Fibroblast of skin of back (primary cell): ENCODE measurements at places on chromosomes 7 and 10.

DNA sequence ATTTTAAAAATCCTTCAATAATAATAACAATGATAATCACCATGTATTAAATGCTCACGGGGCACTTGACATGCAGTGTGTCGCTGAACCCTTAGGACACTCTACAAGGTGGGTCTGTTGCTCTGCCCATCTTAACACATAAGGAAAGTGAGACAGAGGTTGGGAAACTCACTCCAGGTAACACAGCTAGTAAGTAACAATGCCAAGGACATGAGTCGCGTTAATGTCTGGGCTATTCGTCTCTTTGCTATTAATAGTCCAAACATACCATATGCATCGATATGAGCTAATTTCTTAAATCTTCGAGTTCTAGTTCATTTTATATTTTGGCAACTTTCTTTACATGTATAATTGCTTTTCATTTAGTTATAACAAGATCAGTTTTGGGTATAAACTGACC lies 79.5 kb downstream of the BEND7 start:
- DNase-seq = peak; percentile 25

DNA sequence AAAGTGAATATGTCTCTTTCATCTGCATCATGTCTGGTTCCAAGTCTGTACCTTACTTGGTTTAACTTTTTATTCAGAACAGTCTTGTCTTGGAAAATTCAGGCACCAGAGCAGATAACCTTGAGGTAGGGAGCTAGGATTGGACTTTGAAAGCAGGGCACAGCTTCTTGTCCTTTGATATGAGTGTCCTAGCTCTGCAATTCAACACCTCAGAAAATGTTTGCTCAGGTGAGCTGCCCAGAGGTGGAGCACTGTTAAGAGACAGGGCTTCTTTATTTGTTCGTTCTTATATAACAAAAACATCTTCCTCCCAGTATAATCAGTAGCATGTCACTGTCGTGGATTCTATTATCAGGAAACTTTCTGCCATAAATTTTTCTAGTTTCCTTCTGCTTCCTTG lies 118.3 kb downstream of the LRRC4 start:
- DNase-seq = no peak

GRCh38 chr10:100858747-100859483 lies 53.8 kb upstream of the SLF2 start:
- DNase-seq = no peak

DNA sequence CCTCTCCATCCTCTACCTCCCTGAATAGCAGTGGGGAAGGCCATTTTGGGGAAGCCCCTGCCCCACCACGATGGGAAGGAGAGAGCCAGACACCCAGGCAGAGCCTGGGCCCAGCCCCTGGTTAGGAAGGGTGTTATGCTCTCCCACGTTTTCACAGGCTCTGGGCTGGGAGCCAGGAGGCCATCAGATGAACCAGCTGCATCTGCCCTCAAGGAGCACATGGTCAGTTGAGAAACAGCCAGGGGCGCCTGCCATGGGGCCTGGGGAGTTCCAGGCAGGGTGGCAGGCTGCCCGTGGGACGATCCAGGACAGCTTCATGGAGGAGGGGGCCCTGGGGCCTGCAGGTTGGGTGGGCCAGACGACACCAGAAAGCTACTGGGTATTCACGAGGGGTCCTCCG lies 47.5 kb downstream of the CAMK2B start:
- DNase-seq = no peak

GRCh38 chr10:29522918-29523317 lies 111.9 kb downstream of the SVIL start:
- DNase-seq = no peak

- DNase-seq = no peak
These were observed 50.4 kb upstream of the PPP2R2D start for GRCh38 chr10:131850383-131850870.

- DNase-seq = peak; percentile 10
These were observed 75.9 kb downstream of the CREB5 start for GRCh38 chr7:28488061-28488791.

DNA sequence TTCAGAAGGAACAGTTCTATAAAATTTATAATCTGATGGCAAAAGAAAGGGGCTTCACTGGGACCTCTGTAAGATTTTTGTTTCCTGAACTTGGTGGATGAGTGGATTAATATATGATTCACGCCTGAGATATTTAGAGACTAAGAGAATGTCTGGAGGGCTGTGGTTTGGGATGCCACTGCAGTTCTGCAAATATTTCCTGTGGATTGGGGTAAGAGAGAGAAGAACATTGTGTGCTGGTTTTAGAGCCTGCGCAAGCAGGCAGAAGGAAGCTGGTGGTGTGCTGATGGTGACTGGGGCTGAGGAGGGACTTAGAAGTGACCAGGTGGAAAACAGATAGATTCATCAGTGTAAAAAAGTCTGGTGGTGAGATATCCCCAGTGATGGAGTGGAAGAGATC lies 87.0 kb downstream of the SUGCT start:
- DNase-seq = peak; percentile 99

DNA sequence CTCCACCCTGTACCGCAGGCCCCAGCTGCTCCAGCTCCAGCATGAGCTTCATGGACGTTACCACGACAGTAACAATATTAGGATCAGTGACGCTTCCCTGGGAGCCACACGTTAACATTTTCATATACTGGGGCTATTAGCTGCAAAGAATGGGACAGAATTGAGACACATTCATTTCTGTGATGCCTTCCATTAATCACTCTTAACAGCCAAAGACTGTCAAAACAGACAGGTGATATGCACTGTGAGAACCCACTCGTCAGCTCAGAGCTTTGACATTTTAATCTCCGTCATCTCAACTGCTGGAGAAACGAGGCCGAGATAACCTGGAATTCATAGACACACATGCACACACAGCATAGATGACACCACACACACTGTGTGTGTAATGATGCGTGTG lies 408.4 kb upstream of the SHH start:
- DNase-seq = no peak

GRCh38 chr7:155538293-155538692 lies 8.1 kb downstream of the CNPY1 start:
- DNase-seq = no peak

GRCh38 chr7:87784424-87784823 lies 91.7 kb downstream of the SLC25A40 start:
- no peak for DNase-seq

DNA sequence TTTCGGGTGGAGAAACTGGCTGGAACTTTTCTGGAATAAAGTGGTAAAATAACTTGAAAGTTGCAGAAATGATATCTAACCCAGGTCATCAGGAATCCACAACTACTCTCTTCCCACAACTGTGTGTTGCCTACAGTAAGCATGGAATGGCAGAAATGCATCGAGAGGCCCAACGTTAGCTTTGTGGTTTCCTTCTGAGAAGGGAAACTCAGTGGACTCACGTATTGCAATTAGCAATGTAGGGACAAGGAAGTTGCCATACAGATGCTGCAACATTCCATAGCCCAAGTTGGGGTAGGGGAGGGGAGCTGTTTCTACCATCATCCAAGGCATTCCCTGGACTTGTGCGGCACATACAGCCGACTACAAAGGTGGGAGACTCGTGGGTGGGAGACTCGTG lies 1.9 kb downstream of the PON1 start:
- peak; percentile 46 for DNase-seq

DNA sequence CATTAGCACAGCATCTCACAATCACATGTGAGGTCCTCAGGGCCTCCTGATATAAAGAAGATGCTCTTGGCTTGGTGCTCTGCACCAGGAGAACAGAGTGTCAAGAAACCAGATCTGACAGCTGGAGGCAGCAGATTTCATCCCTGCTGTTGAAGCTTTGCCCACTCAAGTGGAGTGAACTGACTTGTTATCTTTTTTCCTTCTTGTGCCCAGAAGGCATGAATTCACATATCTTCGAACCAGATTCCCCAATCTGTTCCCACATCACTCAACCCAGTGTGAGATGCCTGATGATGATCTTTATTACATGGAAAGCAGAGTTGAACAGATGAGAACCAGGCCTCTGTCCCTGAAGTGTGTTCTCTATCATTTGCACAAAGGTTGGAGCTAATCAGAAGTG lies 521.0 kb downstream of the SORCS1 start:
- no peak for DNase-seq

- no peak for DNase-seq
These were observed 61.9 kb upstream of the SAMD8 start for GRCh38 chr10:75049316-75050148.

GRCh38 chr7:135519233-135519688 lies 9.4 kb upstream of the CNOT4 start:
- no peak for DNase-seq

- DNase-seq = peak; percentile 87
These were observed 54.1 kb downstream of the ZNF467 start for GRCh38 chr7:149719050-149719899.

DNA sequence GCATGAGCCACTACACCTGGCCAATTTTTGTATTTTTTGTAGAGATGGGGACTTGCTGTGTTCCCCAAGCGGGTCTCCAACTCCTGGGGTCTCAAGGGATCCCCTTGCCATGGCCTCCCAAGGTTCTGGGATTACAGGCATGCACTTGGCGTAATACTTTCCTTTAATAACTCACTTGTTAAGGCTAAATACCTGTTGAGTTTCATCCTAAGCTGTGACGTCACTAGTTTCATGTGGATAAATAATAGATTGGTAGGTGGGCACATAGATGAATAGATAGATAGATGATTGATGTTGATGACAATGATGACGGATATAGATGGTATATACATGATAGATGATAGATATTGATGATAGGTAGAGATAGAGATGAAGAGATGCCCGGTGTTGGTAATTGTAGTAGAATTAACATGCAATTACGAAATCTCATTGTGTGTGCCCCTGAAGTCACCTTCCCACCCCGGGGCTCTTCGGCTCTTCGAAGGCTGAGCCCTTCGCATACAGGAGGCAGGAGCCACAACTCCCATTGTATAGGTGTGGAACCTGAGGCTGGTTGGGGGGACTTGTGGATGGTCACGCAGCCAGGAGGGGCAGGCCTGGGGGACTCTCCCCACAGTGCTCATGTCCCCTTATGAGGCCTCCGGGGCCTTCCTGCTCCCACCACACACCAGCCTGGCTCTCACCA lies 2.6 kb downstream of the GRIFIN start:
- no peak for DNase-seq

- DNase-seq = no peak
These were observed 1.4 kb downstream of the CHST3 start for GRCh38 chr10:71965623-71966022.
